Subcutaneous preadipocyte (primary cell): ENCODE measurements at places on chromosomes 1 and 21. TPM values are rescaled to one million over a fixed set of nuclear protein-coding genes. Genes with fewer than 3 reads are reported as not detected.

OR2AK2 gene
- not detected in 2 replicates for total RNA-seq

HSD17B7 gene
- total RNA-seq, result 32.0 and 44.4 TPM in 2 replicates

KCND3 gene
- total RNA-seq, result under 0.01 and 0.37 TPM in 2 replicates

WNT3A gene
- not detected in 2 replicates for total RNA-seq

FBXO2 gene
- under 0.01 TPM in 1 of 2 replicates, not detected in the other for total RNA-seq

POU3F1 gene
- under 0.01 TPM in 1 of 2 replicates, not detected in the other for total RNA-seq

PTGFR gene
- 16.4 and 66.5 TPM in 2 replicates for total RNA-seq

ACTL8 gene
- 0.20 and 0.37 TPM in 2 replicates for total RNA-seq

GLIS1 gene
- total RNA-seq, result 1.5 and 3.3 TPM in 2 replicates

ATAD3C gene
- 0.20 TPM in 1 of 2 replicates, not detected in the other for total RNA-seq

AMY1C gene
- not detected in 2 replicates for total RNA-seq

APOBEC4 gene
- total RNA-seq, result not detected in 2 replicates

CACHD1 gene
- total RNA-seq, result 4.4 and 6.1 TPM in 2 replicates
